ENCODE measurements at places on chromosomes 6 and 20.

GRCh38 chr6:89144354-89144906, 1.4 kb upstream of the PM20D2 start:
- DNase-seq: no peak

- DNase-seq: no peak
Observed at GRCh38 chr6:41352907-41353306, 17.5 kb downstream of the NCR2 start.

GRCh38 chr6:90425161-90425641, 128.6 kb upstream of the BACH2 start:
- DNase-seq: no peak

DNA sequence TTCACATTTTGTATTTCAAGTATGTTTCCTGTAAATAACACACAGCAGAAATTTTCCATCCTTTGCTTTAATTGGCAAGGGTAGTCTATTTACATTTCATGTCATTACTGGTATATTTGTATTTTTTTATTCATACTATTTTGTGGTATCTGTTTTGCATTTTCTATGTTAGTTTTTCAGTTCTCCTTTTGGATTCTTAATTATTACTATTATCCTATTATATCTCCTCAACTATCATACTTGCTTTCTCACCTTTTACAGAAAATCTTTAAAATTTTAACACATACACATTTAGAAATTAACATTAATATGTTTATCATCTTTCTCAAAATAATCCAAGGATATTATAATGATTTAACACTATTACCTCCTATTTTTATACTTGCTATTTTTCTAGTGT, 918.3 kb upstream of the MAP3K7 start:
- no peak for DNase-seq

GRCh38 chr20:3068986-3069900, 2.2 kb upstream of the OXT start:
- DNase-seq: peak; percentile 66

DNA sequence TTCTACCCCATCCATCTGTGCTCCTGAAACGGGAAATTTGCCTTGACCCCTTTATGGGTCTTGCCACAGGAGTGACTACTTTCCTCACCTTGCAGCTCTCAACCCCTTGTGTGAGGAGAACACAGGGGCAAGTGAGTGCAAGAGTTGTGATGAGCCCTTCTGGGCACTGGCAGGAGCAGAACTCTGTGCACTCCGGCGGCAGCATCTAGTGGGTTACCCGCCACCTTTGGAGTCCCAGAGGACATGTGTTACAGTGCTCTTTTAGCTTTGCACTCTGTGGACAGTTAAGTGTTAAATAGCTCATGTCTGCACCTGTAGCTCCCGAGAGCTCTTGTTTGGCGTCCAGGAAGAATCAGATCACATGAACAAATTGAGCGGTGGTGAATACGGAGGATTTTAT, 940.2 kb downstream of the GRIK2 start:
- no peak for DNase-seq

DNA sequence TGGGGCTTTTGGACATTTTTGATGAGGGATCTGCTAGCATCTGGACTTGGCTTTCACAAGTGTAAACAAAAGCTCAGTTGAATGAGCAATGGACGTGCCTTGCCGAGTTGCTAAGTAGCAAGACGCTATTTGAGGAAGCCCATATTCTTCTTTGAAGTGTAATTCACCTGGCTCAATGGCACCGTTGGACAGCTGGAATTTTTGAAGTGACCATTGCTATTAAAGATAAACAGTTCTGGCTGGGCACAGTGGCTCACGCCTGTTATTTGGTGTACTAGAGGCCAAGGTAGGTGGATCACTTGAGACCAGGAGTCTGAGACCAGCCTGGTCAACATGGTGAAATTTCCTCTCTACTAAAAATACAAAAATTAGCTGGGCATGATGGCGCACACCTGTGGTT, 88.8 kb upstream of the SOX4 start:
- no peak for DNase-seq

- no peak for DNase-seq
Observed at GRCh38 chr6:164184410-164184809, 769.9 kb downstream of the QKI start.

GRCh38 chr20:312067-312466, 13.3 kb upstream of the SOX12 start:
- no peak for DNase-seq

DNA sequence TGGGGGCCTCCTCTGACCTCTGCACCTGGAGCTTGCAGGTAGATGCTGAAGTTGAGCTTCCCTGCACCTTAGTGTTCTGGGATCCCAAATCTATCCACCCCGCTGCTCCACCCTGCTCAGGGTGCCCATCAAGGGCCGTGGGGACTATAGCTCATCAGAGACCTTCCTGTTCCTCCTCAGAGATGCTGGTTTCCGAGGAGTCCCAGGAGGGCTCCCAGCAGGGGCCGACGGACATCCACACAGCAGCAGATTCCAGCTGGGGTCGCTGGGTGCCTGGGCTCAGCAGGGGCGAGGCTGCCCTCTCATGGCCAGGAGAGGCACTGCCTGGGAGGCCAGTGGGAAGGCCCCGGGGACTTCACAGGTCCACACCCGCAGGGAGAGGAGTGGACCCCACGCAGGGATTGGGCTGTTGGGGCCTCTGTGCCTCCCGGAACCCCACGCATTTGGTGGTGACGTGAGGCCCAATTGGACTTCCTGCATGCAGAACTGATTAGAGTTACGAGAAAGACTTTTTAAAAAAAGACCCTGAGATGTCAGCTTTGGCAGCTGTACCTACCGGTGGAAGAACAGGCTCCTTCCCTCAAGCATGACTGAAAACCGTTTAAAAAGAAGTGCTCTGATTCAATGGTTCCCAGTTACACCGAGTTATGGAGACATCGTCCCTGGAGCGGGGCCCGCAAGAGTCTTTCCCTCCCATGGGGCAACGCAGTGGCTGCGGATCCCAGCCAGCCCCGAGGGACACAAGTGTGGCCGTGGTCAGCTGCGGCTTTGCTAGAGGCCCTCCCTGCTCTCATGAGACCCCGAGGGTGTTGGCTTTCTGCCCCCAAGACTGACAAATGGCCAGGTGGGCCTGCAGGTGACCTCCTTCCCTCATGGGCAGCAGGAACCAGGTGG, 25.3 kb upstream of the SLCO4A1 start:
- DNase-seq: peak; percentile 38

DNA sequence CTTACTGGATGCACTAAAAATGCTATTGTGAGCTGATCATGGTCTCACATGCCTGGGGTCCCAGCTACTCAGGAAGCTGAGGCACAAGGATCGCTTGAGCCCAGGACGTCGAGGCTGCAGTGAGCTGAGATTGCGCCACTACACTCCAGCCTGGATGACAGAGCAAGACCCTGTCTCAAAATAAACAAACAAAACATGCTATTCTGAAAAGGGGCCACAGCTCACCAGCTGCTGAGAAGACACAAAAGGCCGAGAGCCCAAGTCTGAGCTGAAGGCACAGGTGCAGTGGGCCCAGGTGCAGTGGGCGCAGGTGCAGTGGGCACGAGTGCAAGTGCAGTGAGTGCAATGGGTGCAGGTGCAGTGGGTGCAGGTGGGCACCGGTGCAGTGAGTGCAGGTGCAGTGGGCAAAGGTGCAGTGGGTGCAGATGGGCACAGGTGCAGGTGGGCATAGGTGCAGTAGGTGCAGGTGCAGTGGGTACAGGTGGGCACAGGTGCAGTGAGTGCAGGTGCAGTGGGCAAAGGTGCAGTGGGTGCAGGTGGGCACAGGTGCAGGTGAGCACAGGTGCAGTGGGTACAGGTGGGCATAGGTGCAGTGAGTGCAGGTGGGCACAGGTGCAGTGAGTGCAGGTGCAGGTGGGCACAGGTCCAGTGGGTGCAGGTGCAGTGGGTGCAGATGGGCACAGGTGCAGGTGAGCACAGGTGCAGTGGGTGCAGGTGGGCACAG, 16.0 kb downstream of the ZBTB46 start:
- no peak for DNase-seq

GRCh38 chr6:55963301-55963700, 87.9 kb upstream of the BMP5 start:
- no peak for DNase-seq

DNA sequence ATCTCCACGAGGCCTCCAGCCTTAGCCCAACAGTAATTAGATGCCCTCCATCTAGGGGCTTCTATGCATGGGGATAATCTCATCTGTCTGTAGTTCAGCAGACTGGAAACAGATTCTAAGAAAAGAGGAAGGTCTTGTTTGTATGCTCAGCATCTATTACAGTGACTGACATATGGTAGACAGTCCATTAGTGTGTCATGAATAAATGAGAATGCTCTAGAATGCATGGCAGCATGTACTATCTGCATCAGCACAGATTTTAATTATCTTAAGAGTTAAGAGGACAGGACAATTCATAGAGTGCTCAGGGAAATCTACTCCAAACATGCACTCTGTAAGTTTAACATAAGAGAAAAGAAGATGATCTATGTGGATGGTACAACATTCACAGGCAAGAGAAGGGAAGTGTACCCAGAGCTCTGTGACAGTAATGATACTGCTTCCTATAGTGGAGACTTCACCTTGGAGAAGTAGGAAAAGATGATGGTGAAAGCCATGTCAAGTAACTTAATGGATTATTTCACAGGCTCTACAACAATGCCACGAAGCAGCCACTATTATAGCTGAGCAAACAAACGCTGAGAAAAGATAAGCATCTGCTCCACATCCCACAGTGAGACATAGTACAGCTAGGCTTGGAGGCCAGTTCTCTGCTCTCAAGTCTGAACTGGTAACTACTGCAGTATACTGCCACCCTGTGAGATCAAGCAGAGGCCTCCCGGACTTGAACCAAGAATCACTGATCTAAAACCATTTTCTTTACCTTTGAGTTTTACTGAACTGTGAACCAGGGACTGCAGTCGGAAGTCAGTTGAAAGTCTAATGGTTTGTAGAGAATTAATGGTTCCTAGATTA, 309.2 kb upstream of the SPTLC3 start:
- DNase-seq: no peak

GRCh38 chr6:63926258-63926780, 290.7 kb downstream of the PHF3 start:
- no peak for DNase-seq

DNA sequence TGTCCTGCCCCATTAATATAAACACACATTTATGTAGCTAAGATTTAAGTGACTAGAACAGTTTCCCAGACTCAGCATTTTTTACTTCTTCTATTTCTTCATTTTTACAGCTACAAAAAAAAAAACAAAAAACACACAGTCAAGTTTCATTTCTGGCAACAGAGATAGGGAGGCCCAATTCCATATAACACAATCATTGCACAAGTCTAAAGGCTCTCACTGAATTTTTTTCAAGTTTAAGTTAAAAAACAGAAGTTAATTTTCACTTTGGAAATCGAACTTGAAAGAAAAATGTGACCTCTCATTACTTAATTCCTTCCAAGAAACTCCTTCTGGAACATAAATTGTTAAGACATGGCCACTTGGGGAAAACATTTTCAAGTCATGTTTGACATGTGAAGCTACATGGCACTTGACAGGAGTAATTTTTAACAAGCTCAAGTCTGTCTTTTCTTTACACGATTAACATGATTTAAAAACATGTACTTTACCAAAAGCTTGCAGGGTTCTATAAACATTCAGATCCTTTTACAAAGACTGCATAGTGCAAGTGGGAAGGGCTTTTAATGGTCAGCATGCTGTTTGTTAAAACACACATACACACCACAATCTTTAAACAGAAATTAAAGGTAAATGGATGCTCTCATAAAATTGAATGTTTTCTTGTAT, 100.1 kb upstream of the CCDC28A start:
- DNase-seq: no peak

DNA sequence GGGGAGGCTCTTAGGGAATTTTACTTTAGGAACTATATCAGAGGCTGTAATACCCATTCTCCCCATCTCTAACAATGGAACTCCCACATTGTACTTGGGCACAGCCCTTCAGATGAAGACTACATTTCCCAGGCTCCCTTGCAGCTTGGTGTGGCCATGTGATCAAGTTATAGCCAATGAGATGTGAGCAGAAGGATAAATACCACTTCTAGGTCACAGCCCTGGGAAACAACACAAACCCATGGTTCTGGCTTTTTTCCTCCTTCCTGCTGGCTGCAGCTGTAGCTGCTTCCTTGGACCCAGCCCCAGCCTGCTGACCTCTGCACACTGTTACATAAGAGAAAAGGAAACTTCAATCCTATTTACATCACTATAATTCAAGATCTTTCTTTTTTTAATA, 445.9 kb upstream of the JARID2 start:
- no peak for DNase-seq

- no peak for DNase-seq
Observed at GRCh38 chr6:81023709-81024108, 728.8 kb downstream of the TENT5A start.

DNA sequence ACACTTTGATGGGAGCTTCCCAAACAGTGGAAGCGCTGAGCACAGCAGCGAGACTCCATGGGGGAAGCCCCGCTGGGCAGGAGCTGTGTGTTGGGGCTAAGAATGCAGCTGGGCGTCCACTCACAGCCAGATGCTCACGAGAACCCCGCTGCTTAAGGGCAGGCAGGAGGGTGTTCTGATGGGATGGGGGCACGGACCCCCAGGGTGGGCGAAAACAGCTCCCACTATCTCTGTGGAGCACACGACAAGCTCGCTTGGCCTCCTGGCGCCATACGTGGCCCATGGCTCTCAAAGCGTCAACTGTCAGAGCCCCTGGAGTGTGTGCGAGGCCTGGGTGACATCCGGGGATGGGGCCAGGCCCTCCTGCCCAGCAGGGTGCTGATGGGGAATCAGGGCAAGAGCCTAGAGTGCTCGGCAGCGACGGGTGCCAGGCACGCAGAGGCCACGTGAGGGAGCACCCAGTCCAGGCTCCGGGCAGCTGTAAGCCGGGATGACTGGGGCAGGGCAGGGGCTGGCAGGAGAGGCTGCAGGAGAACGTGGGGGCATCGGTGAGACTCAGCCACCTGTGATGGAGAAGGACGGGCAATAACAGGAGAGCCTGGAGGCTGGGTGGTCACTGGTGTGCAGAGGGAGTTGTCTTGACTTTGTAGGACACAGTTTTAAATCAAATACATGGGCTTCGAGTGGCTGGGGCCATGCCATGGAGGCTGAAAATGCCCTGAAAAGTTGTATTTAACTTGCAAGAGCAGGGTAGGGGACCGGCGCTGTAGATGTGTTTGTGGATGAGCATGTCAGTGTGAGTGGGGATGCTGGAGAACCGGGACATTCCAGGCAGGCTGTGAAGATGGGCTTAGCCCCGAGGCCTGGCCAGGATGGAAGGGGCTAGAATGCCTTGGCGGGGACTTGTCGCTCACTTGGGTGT, 27.3 kb downstream of the PYGB start:
- no peak for DNase-seq

- no peak for DNase-seq
Observed at GRCh38 chr20:64044484-64045247, 4.8 kb downstream of the SOX18 start.

DNA sequence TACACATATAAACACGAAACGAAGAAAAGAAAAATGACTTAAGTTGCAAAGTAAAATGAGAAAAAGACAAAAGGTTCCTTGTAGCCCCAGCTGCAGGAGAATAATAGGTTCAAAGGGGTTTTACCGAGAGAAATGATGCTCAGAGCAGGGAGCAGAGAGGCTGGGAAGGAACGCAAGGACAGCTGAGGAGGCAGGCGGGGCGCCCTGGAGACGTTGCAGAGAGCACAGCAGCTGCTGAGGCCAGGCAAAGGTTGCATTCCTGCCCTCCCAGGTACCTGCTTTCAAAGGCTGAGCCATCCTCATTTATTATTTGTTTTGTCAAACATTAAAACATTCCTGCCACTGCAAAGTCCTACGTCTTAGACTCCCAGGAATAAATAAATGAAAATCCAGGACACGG, 16.2 kb upstream of the VAPB start:
- no peak for DNase-seq

- DNase-seq: no peak
Observed at GRCh38 chr6:26088344-26088743, 1.1 kb downstream of the HFE start.

- DNase-seq: no peak
Observed at GRCh38 chr6:129133770-129134192, 250.8 kb downstream of the LAMA2 start.

All from stimulated activated naive CD4-positive, alpha-beta T cell (primary cell).